ENCODE measurements at places on chromosomes 7 and 10.

GRCh38 chr7:150800581-150801241 is at the start of gene TMEM176A:
Gene TMEM176A (plus strand): TSS chr7:150800769. CDS start chr7:150801551, 782 bp downstream.
- no peak for DNase-seq

- DNase-seq, result no peak
Measured at GRCh38 chr7:32299133-32299702, 191.0 kb downstream of the LSM5 start.

GRCh38 chr10:97684866-97685394 is 2.1 kb downstream of the AVPI1 start:
- DNase-seq, result no peak

DNA sequence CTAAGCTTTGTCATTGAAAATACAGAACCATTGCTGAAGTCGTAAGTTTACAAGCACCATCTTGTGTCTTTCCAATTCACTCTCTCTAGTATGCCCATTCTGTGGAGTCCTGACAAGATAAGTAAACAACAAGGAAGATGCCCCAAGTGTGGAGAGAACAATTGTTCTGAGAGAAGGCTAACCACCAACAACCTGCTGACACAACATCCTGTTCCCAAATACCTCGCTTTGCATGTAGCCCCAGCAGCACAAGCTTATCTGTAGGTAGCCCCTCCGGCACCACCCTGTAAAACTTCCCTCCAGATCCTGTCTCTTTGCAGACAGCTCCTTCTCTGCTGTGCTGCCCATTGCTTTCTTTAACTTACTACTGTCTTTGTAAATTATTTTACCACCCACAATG is 233.3 kb upstream of the AOAH start:
- no peak for DNase-seq

DNA sequence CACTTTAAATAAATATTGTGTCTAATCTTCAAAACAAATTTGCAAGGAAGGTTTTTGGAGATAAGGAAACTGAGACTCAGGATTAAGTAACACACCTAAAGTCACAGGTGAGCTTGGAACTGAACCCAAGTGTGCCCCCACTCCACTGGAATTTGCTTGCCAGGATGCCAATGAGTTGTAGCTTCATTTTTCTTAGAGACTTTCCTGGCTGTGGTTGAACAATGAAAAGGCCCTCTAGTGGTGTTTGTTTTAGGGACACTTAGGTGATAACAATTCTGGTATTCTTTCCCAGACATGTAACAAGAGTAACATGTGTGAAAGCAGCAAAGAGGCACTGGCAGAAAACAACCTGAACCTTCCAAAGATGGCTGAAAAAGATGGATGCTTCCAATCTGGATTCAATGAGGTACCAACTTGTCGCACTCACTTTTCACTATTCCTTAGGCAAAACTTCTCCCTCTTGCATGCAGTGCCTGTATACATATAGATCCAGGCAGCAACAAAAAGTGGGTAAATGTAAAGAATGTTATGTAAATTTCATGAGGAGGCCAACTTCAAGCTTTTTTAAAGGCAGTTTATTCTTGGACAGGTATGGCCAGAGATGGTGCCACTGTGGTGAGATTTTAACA is 1.5 kb downstream of the IL6 start:
- no peak for DNase-seq

DNA sequence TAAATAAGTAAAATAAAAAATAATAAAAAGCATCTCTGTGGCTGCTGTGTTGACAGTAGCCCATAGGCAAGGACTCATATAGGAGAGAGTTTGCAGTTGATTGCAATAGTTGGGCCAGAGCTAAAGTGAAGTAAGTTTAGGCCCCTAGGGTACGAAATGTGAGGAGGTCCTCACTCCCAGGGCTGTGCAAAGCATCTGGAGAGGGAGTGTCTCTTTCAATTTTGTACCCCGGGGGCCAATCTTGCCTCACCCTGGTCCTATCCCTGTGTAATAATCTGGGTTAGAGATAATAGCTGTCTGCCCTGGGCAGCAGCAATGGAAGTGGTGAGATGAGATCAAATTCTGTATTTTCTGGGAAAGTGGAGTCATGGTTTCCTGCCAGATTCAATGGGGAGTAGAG is 365.7 kb downstream of the GATA3 start:
- no peak for DNase-seq

- no peak for DNase-seq
Measured at GRCh38 chr10:33800986-33801385, 466.5 kb upstream of the NRP1 start.

GRCh38 chr7:55589905-55590304 is 17.6 kb upstream of the VOPP1 start:
- no peak for DNase-seq

DNA sequence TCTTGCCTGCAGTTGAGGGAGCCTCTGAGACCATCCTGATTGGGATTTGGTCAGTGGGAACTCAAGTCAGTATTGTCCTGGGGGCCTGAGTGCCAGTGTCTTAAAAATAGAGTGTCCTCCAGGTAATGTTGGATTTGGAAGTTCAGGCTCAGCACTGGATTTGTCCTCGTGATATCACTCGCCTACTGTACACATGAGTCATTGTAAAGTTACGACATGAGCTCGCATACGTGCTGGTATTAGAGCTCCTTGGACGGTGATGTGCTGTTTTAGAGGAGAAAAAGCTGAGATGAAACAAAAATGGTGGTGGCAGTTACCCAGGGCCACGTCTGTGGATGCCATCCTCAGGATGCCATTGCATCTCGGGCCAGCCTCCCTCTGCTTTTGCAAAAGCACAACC is 78.2 kb downstream of the MGMT start:
- no peak for DNase-seq

- DNase-seq, result no peak
Measured at GRCh38 chr10:125084614-125085257, 75.6 kb downstream of the CTBP2 start.

DNA sequence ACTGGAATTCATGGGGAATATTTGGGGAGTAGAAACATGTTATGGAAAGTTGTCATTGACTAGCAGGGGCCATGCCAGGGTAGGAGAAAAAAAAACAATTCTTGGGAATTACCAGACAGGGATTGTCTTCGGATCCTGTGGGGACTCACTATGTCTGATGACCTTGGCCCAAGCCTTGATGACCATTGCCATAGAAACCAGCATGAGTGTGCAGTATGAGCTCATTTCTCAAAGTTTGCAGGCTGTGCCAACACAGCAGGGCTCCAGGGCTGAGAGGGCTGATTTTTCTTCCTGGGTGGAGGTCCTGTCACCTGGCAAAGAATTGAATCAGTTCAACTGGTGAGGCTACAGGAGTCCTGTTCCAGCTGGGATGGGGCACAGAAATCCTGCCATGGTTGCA is 198.3 kb downstream of the ADRA2A start:
- no peak for DNase-seq

DNA sequence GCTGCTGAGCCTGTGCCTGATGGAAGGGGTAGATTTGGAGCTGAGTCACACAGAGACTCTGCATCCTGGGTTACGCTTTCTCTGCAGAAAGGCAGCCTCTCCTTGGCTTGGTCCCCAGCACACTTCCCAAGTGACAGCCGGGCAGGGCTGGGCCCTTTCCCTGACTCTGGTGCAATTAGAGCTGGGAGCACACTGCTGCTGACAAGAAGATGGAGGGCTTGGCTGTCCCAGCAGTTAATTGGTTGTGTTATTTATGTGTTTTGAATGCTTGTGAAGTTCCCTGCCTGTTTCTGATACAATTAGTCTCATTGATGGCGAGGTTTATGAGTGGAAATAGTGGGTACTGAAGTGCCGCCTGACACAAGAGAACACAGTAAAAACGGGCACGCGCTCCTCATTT is 123.6 kb downstream of the TCERG1L start:
- no peak for DNase-seq

GRCh38 chr7:31948029-31948428 is 122.2 kb downstream of the PDE1C start:
- no peak for DNase-seq

DNA sequence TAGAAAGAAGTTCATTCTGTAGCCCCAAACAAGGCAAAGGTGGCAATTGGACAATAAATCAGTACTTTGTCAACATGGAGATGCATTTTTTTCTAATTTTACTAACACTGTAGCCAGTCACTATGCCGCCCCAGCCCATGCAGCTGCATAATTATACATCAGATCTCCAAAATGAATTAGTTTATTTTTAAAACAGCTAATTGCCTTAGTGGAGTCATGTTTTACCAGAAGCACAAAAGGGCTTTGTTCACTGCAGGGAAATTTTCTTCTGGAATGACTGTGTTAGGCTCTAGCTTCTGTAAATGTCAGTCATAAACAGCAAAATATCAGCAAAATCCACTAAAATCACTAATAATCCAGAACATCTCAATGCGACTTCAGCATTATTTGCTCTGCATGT is 20.1 kb upstream of the HDAC9 start:
- no peak for DNase-seq

DNA sequence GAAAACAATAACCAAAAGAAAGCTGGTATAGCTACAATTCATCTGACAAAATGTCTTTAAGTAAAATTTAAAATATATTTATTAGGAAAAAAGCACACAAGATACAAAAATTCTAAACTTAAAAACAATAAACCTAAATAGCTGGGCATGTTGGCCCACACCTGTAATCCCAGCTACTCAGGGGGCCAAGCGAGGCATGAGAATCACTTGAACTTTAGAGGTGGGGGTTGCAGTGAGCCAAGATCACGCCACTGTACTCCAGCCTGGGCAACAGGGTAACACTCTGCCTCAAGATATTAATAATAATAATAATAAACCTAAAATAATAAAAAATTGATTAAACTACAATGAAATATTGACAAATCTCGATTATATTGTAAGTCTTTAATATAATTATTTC is 77.8 kb upstream of the PDK4 start:
- DNase-seq, result no peak

DNA sequence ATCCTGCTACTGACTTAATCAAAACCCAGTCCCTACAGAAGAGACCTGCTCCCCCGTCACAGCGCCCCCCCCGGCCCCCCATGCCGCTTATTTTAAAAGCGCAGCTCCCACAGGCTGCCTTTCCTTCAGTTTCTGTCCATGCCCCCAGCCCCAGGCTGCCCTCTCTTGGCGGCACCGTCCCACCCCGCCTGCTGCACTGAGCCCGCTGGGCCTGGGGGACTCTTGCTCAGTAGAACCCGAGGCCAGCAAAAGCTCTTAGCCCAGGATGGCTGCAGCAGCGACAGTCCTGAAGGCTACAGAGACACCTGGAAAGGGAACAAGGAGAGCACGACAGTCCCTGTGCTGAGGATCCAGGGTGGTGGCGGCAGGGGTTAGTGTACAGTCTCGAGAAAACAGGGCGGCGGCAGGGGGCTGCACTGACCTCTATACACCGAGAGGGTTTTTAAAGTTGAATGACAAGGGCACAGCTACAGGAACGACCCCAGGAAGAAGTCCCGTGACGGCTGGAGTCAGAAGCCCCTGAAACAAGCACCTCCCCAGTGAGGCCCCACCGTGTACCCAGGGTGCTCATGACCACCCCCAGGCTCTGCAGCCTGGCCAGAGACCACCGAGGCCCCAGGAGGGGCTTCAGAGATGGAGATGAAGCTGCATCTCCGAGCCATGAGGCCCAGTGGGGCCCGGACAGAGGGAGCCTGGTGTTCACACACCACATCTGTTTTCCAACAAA is 54.4 kb downstream of the ZRANB1 start:
- DNase-seq, result no peak

DNA sequence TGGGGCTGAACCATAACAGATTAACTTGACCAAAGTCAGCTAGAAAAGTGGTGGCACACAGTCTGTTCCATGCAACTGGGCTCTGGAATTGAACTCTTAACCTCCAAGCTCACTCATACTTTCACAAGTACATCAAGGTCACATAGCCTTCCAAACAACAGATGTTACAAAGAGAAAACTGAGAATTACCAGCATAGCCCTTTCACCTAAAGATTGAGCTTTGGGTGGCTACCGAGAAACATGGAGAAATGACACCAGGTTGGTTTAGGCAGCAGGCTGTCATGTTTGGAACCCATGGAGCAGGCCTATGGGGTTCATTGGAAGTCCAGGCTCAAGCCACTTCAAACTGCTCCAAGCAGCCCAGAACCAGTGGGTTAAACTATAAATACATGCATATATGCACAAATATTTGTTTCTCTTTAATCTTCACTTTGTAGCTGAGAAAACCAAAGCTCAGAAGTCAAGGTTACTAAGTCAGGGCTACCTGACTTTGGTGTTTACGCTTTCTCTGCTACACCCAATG is 59.1 kb downstream of the MALSU1 start:
- no peak for DNase-seq

- no peak for DNase-seq
Measured at GRCh38 chr7:141674702-141675101, 27.3 kb downstream of the DENND11 start.

DNA sequence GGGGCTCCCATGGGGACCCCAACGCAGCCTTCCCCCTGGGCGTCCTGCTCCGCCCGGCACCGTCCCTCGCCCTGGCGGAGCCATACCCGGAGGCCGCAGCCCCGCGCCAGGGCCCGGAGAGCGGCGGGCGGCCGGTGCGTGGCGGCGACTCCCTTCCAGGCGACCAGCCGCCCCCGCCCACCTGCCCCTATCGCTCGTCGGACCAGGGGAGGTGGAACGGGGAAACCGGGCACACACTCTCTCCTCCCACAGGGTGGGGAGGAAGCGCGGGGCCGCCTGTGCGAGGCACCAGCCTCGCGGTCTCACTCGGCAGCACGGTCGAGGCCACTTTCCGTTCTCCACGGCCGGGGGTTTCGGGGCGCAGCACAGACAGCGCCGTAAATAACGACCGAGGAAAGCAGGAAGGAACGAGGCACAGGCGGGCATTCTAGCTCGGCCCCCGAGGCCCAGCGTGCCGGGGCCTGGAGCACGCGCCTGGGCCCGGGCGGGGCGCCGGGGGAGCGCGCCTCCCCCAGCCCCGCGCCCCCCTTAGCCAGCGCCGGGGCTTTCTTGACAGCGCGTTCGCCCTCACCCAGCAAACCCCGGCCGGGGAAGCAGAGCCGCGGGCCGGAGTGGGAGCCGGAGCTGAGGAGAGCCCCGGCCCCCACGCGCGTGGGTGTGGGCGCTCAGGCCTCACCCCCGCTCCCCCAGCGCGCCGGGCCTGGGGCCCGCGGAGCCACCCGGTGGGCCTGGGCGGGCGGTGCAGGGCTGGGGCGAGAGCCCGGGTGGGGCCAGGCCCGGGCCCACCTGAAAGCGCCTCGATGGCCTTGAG is 936 bp downstream of the IGF2BP3 start:
- DNase-seq, result no peak

GRCh38 chr7:2809903-2810625 is 34.0 kb downstream of the GNA12 start:
- no peak for DNase-seq

GRCh38 chr7:144709066-144709465 is 126.8 kb downstream of the TPK1 start:
- DNase-seq, result no peak

GRCh38 chr7:150371131-150371995 is 2.7 kb downstream of the REPIN1 start:
- no peak for DNase-seq

DNA sequence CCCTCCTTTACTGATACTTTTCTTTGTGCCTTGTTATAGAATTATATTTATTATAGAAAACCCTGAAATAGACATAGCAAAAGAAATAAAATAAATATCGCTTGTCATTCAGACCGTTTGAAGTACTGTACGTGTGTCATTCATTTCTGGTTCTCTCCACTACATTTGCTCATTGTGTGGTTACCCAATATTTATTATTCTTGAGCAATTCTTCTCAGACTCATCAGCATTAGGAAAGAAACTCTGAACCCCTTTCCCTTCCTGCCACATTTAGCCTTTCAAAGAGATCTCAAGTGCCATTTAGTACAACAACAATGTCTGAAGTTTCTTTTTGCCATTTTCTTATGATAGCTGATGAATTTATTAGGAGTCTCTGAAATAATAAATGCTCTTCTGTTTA is 154.1 kb downstream of the KIAA1217 start:
- no peak for DNase-seq
